ENCODE measurements at places on chromosomes 13 and 19. TPM values are rescaled to one million over a fixed set of nuclear protein-coding genes. Genes with fewer than 3 reads are reported as not detected.

The TMEM59L gene
- 0.17 TPM for total RNA-seq

The CDX2 gene
- not detected for total RNA-seq

GRCh38 chr19:9674663-9675357, at the start of gene ZNF562:
Gene ZNF562 (minus strand): TSS chr19:9675100. CDS start chr19:9660744, 14,356 bp downstream.
- peak; percentile 94 for DNase-seq

GRCh38 chr19:33355535-33355934, 18.0 kb upstream of the CEBPG start:
- no peak for DNase-seq

DNA sequence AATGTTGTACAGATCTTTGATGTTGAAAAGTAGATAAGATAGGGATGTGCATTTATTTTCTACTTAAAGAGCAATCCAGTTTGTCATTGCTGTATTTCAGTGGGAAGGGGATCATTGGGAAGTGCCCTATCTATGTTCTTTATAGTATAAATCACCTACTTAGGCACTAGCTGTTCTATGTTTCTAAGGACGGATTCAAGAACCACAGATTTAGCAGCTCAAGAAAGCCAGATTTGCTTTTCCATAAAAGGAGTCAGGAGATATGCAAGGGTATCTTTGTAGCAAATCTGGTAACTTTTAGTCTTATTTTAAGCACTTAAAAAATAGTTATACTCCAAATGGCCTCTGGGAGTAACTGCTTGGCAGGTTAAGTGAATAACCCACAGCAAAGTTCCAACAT, 23.7 kb downstream of the DCLK1 start:
- DNase-seq: no peak

- DNase-seq: no peak
These were observed 81.0 kb upstream of the SLC7A1 start for GRCh38 chr13:29676535-29676934.

The FLT3LG gene
- 4.7 TPM for total RNA-seq

The GPC6 gene
- 1.1 TPM for total RNA-seq

The ADAMTSL5 gene
- total RNA-seq: not detected

DNA sequence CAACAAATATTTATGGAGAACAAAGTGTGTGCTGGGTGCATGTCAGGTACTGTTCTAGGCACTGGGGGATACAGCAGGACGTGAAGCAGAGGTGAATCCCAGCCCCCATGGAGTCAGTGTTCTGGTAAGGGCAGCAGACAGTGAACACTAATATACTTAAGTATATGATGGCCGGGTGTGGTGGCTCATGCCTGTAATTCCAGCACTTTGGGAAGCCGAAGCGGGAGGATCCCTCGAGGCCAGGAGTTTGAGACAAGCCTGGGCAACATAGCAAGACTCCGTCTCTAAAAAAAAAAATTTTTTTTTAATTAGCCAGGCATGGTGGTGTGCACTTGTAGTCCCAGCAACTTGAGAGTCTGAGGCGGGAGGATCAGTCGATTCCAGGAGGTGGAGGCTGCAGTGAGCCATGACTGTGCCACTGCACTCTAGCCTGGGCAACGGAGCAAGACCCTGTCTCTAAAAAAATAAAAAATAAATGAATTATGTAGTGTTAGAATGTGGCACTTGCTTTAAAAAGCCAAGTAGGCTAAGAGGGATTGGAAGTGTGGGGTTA, 22.6 kb downstream of the CHST8 start:
- no peak for DNase-seq

- no peak for DNase-seq
These were observed 31.4 kb downstream of the SMAD9 start for GRCh38 chr13:36888645-36889044.

GRCh38 chr19:13082192-13083007, 20.3 kb downstream of the LYL1 start:
- no peak for DNase-seq

GRCh38 chr19:30685426-30686000, 313.3 kb downstream of the ZNF536 start:
- no peak for DNase-seq

The ZNF345 gene
- 2.5 TPM for total RNA-seq

The CYP2A6 gene
- total RNA-seq: not detected

The CARM1 gene
- total RNA-seq: 20.5 TPM

GRCh38 chr13:24541127-24541475, 28.5 kb upstream of the PARP4 start:
- DNase-seq: no peak

DNA sequence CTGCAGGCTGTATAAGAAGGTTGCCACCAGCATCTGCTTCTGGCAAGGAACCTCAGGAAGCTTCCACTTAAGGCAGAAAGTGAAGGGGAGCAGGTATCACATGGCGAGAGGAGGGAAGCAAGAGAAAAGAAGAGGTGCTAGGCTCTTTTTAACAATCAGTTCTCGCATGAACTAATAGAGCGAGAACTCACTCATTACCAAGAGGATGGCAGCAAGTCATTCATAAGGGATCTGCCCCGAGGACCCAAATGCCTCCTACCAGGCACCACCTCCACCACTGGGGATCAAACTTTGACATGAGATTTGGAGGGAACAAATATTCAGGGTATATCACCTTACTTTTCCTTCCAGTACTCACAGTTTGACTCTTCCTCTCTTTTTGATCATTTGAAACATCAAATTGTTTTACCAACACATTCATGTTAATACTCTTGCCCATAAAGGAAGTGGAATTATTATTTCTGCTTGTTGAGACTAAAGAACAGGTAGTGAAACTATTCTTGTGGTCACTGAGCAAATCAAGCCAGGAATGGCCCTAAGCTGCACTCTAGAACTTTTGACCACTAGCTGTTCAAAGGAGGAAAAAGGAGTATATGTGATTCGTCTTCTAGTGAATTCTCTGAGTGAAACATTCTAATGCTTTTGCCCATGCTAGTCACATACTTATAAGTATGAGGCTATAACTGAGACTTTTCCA, 45.0 kb downstream of the LACC1 start:
- DNase-seq: no peak

GRCh38 chr13:44092078-44092970, 212.6 kb downstream of the LACC1 start:
- no peak for DNase-seq

DNA sequence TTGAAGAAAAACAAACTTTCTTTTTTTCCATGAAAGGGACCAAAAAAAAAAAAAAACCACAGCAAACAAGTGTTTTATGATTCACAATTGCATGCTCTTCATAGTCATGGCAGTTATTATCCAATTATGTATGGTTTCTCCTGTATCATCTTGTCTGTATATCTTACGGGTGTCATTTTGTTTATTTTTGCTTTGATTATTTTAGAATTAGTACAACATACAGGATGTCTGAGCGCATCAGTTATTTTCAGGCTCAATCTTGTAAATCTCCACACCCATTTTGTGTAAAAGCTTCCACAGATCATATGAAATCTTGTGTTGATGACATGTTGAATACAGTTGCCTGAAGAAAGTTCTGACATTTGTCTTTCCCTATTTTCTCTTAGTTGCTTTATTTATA, 280.3 kb downstream of the KLF5 start:
- DNase-seq: no peak

DNA sequence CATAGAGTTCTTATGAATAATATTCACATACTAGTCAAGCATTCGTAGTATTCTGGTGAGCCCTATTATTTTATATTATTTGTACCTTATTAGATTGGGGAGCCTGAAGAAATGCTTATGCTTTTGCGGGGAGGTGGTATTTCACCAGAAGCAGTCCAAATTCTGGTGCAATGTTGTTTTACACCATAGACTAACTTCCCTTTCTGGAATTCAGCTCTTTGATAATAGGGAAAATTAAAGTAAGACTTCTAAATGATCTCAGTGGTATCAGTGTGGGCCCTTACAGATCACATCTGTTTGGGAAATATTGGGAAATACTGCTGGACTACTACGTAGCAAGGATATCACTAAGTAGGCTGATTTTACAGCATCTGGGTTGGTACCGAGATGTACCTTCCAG, 34.2 kb downstream of the KCTD12 start:
- no peak for DNase-seq

DNA sequence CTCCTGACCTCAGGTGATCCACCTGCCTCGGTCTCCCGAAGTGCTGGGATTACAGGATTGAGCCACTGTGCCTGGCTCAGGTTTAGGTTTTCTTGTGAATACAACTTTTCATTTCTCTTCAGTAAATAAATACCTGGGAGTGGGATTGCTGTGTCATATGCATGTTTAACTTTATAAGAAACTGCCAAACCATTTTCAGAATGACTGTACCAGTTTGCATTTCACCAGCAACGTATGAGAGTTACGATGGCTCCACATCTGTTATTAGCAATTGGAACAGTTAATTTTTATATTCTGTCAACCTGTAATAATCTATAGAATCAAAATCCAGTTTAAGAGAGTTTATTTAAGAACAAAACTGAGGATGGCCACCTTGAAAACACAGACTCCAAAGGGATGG, 52.2 kb downstream of the TEX26 start:
- no peak for DNase-seq

The HS6ST3 gene
- 1.6 TPM for total RNA-seq

- peak; percentile 48 for DNase-seq
These were observed 919 bp upstream of the ADAMTS10 start for GRCh38 chr19:8611391-8611876.

The FGF22 gene
- not detected for total RNA-seq

The CEACAM19 gene
- 0.23 TPM for total RNA-seq

DNA sequence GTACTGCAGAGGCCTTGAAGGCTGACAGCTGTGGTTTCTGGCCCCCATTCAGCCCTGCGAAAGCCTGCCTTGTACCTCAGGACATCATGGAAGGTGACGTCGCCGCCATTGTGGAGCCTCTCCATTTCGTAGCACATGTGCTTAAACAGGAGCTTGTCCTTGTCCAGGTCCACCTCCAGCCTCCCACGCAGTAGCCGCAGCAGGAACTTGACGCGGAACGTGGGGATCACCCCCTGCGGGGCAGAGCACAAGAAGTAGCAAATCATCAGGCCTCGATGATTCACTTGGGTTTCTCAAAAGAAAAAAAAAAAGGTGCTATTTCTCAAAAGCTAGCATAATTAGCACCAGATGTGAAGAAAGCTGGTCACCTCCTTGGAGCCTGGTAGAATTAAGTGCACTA, 351.0 kb downstream of the NALCN start:
- DNase-seq: peak; percentile 25

The OVOL3 gene
- not detected for total RNA-seq
